ENCODE measurements at places on chromosomes 7 and 10.

DNA sequence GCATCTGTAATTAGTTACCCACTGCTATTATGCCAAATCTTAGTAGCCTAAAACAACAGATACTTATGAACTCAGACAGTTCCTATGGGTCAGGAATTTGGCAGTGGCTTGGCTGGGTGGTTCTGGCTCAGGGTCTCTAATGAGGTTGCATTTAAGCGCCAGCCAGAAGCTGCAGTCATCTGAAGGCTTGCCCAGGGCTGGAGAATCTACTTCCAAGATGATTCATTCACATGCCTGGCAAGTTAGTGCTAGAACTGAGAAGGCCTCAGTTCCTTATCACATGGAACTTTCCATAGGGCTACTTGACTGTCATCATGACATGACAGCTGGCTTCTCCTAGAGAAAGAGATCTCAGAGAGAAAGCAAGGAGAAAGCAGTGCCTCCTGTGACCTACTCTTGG is 121.3 kb downstream of the AVL9 start:
- no peak for DNase-seq

- no peak for DNase-seq
Measured at GRCh38 chr7:42014625-42015618, 222.1 kb downstream of the GLI3 start.

DNA sequence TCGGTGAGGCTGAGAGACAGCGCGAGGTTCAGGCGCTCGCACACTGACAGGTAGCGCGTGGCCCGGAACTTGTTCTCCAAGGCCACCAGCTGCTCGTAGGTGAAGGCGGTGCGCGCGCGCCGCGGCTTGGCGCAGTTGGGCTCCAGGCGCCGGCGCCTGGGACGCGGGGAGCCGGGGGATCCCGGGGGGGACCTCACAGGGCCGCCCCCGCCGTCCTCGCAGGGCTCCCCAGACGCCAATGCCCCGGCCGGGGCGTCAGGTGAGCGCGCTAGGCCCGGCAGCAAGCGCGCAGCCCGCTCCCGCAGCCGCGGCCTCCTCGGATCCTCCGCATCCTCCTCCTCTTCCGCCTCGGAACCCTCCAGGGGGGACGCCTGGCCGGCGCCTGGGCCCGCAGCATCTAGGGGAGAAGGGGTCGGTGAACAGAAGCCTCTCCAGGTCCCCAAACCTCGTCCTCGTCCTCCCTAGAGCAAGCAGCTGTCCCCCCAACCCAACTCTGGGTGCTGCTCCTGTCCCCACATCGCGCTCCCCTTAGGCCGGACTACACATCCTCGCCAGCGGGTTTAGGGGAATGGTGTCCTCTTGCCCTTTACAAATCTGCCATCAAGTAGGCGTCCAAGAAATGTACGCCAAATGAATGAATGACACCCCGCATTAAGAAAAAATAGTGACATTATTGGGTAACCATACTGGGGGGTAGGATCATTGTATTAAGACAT is 1.9 kb downstream of the NKX1-2 start:
- DNase-seq = no peak

DNA sequence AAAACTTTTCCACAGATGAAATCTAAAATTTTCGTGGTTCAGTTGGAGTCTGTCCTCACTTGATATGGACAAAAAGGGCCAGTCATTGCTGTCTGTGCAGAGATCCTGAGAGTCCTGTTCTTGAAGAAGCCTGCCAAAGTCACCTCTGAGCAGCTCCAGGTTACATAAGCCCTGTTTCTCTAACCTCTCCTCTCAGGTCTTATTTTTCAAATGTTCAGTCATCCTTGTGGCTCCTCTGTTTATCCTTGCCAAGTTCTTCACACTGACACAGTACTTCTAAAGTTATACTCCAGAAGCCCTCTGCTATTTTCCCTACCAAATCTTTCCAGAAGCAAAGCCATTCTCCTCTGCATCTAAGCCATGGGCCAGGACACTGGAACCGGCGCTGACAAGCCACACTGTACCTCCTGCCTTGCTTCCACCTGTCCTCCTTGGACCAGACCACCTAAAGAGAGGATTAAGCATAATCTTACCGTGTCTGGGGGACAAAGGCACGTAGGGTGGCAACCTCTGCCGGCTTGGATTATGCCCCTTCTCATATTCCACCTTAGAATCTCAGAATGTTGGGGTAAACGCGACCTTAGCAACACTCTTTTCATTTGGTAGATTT is 161.6 kb downstream of the JAZF1 start:
- DNase-seq = no peak
